Testis (tissue), 5 donors: ENCODE measurements at places on chromosomes 16 and 17. TPM values are rescaled to one million over a fixed set of nuclear protein-coding genes. Genes with fewer than 3 reads are reported as not detected.

TBX2 gene
- total RNA-seq = 20.1 TPM

PRR35 gene
- 7.2 TPM for total RNA-seq

DNA sequence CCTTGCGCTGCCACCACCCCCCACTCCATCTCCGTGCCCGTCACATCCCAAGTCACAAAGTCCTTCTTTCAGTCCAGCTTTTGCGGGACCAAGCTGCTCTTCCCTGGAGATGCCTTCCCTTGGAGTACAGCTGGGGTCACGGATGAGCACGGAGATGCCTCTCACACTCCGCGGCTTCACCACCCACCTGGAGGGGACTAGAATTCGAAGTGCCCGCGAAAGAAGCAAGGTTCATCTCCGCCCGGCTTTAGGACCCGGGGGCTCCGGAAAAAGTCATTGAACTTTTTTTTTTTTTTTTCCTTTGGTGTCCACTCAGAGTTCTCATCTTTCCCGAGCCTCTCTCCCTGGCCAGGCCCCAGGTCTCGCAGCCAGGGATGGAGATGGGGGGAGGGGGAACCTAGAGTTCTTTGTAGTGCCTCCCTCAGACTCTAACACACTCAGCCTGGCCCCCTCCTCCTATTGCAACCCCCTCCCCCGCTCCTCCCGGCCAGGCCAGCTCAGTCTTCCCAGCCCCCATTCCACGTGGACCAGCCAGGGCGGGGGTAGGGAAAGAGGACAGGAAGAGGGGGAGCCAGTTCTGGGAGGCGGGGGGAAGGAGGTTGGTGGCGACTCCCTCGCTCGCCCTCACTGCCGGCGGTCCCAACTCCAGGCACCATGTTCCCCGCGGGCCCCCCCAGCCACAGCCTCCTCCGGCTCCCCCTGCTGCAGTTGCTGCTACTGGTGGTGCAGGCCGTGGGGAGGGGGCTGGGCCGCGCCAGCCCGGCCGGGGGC, at the start of gene FKBP10:
Gene FKBP10 (plus strand): TSS at position 624 of the 771 bp plus-strand sequence. CDS start 31 bp downstream, at position 655.
- H3K4me1 ChIP-seq = peaks cover 17% of the 10 kb centered on the region
- H3K27me3 ChIP-seq = no peaks in the 10 kb centered on the region
- peak; percentile 79 for DNase-seq
- no peak within 1 kb of the TSS for H3K27ac ChIP-seq
- H3K4me3 ChIP-seq = peak within 1 kb of the TSS; percentile 77

TOB1 gene
- 18.4 TPM for total RNA-seq
